ENCODE measurements at places on chromosomes 16 and 17. TPM values are rescaled to one million over a fixed set of nuclear protein-coding genes. Genes with fewer than 3 reads are reported as not detected.

Gene BRD7
- total RNA-seq, result 22.8 TPM

DNA sequence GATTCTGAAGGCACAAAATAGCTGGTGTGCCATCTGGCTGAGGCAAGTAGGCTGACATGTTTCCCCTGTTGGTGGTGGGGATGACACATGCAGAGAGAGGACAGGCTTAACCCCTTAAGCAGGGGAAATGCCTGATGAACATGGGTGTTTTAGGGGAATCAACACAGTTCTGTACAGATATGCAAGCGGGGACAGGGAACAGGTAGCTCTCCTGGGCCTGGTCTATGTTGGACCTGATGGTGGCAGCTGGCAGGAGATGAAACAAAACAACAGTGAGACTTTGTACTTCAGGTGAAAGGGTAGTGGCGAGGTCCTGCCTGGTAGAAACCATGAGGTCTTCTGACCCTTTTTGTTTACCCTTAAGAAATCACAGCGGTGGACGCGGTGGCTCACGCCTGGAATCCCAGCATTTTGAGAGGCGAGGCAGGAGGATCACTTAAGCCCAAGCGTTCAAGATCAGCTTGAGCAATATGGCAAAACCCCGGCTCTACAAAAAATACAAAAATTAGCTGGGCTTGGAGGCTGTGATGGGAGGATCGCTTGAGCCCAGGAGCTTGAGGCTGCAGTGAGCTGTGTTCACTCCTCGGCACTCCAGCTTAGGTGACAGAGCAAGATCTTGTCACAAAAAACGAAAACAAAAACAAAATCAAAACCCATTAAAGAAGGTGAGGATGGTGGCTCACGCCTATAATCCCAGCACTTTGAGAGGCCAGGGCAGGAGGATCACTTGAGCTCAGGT, 10.5 kb downstream of the OR1F1 start:
- H3K4me3 ChIP-seq, result no peak overlapping the region
- H3K27me3 ChIP-seq, result peaks cover 15% of the 10 kb centered on the region
- no peak for DNase-seq

Gene ZMYND15
- total RNA-seq, result 1.4 TPM

Gene SNX20
- total RNA-seq, result not detected

DNA sequence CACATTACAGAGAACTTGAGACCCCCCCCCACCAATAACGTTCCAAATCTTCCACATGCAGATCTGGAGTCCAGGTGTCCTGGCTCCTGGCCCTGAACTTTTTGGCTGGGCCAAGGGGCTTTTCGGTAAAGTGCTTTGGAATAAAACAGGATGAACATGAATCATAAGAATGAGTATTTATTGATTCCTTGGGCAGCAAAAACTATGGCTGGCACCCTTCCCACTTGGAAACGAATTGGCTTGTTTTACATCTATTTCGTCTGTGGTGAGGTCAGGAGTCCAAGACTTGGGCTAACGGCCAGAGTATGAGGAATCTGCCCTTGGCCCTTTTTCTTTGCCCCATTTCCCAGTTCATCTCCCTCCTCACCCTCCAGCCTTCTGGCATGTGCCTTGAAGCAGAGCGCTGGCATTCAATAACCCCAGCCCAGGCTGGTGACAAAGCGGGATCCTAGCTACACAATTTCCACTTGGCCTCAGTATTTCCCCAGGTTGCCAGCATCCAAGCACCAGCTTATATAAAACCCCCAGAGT, 4.1 kb upstream of the UBTF start:
- peaks cover 24% of the 10 kb centered on the region for H3K4me1 ChIP-seq
- H3K4me3 ChIP-seq, result no peak overlapping the region
- peak; percentile 71 for DNase-seq
- H3K36me3 ChIP-seq, result no peaks in the 10 kb centered on the region
- H3K27me3 ChIP-seq, result no peaks in the 10 kb centered on the region

GRCh38 chr16:80503107-80503506, 37.7 kb upstream of the DYNLRB2 start:
- no peaks in the 10 kb centered on the region for H3K27me3 ChIP-seq
- no peaks in the 10 kb centered on the region for H3K4me1 ChIP-seq
- no peaks in the 10 kb centered on the region for H3K36me3 ChIP-seq
- no peak overlapping the region for H3K27ac ChIP-seq
- no peak overlapping the region for H3K4me3 ChIP-seq

DNA sequence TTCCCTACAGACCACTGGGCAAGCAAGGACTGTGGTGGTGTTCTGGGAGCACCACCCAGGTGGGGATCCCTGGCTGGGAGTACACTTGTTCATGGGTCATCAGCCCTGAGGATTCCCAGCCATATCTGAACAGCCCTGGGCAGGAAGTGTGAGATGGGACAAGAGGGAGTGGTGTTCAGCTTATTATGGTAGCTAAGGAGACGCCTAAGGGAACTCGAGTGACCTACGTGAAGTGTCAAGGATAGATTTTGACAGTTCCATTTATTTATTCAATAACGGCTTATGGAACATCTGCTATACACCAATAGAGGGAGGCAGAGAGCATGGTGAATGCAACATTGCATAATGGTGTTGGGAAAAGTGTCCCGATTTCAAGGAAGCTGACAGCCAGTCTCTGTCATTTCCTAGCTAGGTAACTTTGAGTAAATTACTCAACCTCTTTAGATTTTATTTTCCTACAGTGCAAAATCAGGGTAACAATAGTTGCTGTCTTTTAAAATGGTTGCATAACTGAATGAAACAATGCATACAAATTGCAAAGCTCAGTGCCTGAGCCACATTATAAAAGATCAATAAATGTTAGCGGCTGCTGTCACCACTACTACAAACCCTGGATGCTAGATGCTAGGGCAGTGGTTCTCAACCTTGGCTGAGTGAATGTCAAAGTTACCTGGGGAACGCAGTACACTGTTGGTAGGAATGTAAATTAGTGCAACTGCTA, 534.1 kb downstream of the GRIN2A start:
- H3K36me3 ChIP-seq, result no peaks in the 10 kb centered on the region
- no peak overlapping the region for H3K4me3 ChIP-seq
- H3K27me3 ChIP-seq, result no peaks in the 10 kb centered on the region
- H3K4me1 ChIP-seq, result no peaks in the 10 kb centered on the region
- DNase-seq, result no peak
- H3K27ac ChIP-seq, result no peak overlapping the region

- H3K27ac ChIP-seq, result no peak overlapping the region
- no peaks in the 10 kb centered on the region for H3K4me1 ChIP-seq
- no peak overlapping the region for H3K4me3 ChIP-seq
- no peak for DNase-seq
Measured at GRCh38 chr16:89280546-89281188, 63.2 kb downstream of the ZNF778 start.

DNA sequence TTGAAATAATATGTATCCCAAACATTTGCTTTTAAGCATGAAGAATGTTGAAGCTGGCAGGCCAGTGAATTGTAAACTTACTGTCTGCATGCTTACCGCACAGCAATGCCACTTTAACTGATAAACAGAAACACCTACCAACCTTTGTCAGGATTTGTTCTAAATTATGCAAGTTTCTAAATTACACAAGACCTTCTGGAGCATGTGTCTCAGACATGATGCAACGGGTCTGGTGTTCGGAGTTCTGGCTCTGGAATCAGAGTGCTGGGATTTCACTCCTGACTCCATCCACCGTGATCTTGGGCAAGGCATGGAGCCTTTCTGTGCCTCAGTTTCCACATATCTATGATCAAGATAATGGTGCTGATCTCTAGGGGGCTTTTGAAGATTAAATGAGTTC, 111.2 kb downstream of the CCT6B start:
- H3K4me1 ChIP-seq, result no peaks in the 10 kb centered on the region
- H3K4me3 ChIP-seq, result no peak overlapping the region
- no peak overlapping the region for H3K27ac ChIP-seq
- no peaks in the 10 kb centered on the region for H3K36me3 ChIP-seq
- no peak for DNase-seq
- H3K27me3 ChIP-seq, result no peaks in the 10 kb centered on the region

Gene UNC13D
- total RNA-seq, result 2.1 TPM

DNA sequence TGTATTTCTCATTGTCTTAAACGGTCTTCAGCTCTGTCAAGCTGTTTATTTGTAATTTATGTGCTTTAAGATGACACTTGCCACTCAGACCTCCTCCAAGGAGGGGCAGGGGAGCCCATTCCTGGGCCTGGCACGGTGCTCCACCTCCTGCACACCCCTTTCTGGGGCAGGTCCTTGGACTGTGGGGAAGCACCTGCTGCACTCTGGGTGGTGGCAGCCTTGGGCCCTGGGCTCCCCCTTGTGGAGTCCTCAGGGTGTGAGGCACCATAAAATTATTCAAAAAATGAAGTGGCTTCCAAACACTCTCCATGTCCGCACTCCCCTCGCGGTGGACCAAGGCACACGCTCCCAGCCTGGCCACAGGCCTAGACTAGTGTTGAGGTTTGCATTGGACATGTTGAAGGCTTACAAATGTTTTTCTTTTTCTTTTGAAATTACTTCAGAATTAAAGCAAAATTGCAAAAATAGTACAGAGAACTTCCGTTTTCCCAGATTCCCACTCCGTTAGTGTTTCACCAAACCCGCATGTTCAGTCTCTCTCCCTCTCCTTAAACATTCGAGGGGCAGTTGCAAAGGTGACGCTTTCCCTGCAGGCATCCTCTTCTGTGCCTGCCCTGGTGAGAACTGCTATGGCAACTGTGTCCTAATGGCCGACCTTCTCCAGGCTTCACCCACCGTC, 32.4 kb downstream of the FOXK2 start:
- H3K27ac ChIP-seq, result no peak overlapping the region
- peaks cover 16% of the 10 kb centered on the region for H3K4me1 ChIP-seq
- no peaks in the 10 kb centered on the region for H3K36me3 ChIP-seq
- no peak overlapping the region for H3K4me3 ChIP-seq

DNA sequence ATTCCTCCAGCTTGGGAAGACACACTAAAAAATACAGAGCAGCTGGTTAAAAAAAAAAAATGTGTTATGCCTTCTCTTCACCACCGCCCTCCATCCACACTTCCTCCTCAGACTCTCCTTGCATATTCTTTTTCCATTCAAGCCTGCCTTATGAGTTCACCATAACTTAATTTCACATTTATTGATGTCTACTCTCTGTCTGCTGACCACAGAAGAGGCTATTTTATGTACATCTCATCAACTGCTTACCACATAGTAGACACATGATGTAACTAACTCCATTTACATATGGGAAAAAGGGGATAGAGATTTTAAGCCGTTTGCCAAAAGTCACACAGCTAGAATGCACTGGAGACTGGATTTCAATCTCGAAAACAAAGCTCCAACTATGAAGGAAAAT, 409.8 kb downstream of the CDH11 start:
- H3K36me3 ChIP-seq, result no peaks in the 10 kb centered on the region
- no peaks in the 10 kb centered on the region for H3K27me3 ChIP-seq
- H3K27ac ChIP-seq, result peak overlapping the region; percentile 80

Gene ZACN
- not detected for total RNA-seq

Gene TRPV2
- 62.5 TPM for total RNA-seq

DNA sequence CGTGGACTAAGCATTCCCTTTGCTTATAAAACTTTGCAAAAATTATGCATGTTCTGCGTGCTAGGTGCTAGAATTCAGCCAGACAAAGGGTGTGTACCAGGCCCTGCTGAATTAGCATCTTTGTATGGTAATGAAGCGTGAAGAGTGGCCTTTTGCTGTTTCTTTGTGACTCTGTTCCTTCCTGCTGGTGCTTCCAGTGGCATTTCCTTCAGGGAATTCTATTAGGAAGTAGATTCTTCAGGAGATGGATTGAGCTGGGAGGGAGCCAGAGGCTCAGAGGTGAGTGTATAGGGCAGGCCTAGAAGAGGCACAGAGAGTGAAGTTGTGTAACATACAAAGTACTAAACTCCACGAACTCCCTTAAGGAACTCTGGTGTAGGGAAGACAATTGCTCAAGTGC, 73.9 kb upstream of the ASIC2 start:
- no peaks in the 10 kb centered on the region for H3K27me3 ChIP-seq
- DNase-seq, result no peak
- no peak overlapping the region for H3K4me3 ChIP-seq
- no peak overlapping the region for H3K27ac ChIP-seq
- H3K4me1 ChIP-seq, result no peaks in the 10 kb centered on the region

DNA sequence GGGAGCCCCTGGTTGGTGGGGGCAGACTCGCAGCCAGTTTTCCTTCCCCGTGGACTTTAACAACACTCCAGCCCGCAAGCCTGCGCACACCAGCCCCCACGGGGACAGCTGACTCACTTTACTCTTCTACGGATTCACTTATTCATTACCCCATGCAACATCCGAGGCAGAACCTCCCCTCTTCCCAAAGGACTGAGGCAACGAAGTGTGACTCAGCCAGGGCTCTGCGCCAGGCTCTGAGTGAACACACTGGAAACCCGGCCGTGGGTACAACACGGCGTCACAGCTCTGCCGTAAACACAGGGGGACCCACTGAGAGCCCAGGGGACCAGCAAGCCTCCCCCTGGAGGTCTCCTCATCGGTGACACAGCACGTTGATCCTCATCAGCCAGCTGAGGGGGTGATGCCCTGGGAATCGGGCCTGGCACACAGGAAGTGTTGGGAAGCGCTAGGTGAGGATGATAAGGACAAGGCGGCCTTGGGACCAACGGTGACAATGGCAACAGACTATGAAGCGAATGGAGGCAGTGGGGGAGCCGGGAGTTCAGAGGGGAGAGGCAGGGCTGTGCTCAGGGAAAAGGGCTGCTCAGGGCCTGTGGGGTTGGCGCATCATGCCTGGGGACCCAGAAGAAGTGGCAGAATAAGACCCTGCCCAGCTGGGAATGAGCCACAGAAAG, 14.6 kb downstream of the COTL1 start:
- peak; percentile 98 for DNase-seq
- peak overlapping the region; percentile 94 for H3K27ac ChIP-seq
- peaks cover 50% of the 10 kb centered on the region for H3K4me1 ChIP-seq

DNA sequence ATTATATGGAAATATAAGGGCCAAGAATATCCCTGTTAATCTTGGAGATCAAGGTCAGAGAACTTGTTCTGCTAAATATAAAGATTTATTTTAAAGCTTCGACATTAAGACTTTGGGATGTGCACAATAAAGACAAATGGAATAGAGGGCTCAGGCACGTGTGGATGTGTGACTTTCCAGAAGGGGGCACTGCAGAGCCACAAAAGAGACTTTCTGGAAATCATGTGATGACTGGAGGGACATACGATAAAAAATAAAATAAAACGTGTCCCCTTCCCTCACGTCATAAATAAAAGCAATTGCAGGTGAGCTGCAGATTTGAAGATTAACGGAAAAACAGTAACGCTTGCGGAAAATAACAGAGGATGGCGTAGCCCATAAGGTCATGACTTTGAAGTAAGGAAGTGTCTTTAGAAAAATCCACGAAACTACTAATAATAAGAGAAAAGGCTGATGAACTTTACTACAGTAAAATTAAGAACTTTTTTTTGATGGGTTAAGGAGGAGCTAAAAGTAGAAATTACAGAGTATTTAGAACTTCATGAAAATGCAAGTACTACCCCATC, 9.4 kb upstream of the ENGASE start:
- no peak overlapping the region for H3K4me3 ChIP-seq
- H3K36me3 ChIP-seq, result no peaks in the 10 kb centered on the region
- H3K27ac ChIP-seq, result no peak overlapping the region
- peaks cover 2% of the 10 kb centered on the region for H3K27me3 ChIP-seq
- H3K4me1 ChIP-seq, result no peaks in the 10 kb centered on the region
- peak; percentile 6 for DNase-seq

- peaks cover 19% of the 10 kb centered on the region for H3K36me3 ChIP-seq
- peak; percentile 98 for DNase-seq
- peaks cover 77% of the 10 kb centered on the region for H3K4me1 ChIP-seq
Measured at GRCh38 chr16:69924777-69925191, 26.4 kb upstream of the CLEC18A start.

GRCh38 chr17:4931963-4932362, at the start of gene GP1BA:
TSS of gene GP1BA (plus strand) at chr17:4932277. CDS start at chr17:4932605, 328 bp downstream.
- no peaks in the 10 kb centered on the region for H3K27me3 ChIP-seq
- H3K36me3 ChIP-seq, result peaks cover 11% of the 10 kb centered on the region

GRCh38 chr17:49776551-49777300, 11.8 kb upstream of the KAT7 start:
- no peaks in the 10 kb centered on the region for H3K36me3 ChIP-seq
- H3K27me3 ChIP-seq, result no peaks in the 10 kb centered on the region
- H3K4me1 ChIP-seq, result peaks cover 12% of the 10 kb centered on the region
- H3K4me3 ChIP-seq, result no peak overlapping the region
